Femur (tissue), 1 donor: ENCODE measurements at places on chromosomes 11 and 22.
A peak's percentile ranks its signal among the peaks of the same experiment; 100 is the strongest.

- no peak for DNase-seq
Observed at GRCh38 chr11:60482361-60482760, 10.2 kb upstream of the MS4A12 start.

GRCh38 chr11:10778217-10778970 is 27.3 kb downstream of the CTR9 start:
- DNase-seq, result no peak

DNA sequence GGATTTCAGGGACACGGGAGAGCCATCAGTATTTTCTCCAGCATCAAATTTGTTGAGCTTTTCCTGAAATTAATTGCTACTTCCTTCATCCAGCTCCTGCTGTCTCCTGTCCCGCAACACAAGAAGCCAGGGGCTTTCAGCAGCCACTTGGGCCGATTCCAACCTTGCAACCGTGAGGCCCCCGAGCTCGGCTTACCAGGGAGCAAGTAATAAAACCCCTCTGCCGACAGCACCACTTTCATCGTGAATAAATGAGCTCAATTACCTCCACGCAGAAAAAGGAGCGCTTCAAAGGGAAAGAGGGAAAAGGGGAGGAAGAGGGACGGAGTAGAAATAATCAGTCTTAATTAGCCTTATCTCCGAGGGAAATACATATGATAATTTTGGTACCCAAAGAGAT is 76.6 kb downstream of the CELSR1 start:
- no peak for DNase-seq

- DNase-seq, result no peak
Observed at GRCh38 chr22:39231197-39231950, 13.4 kb downstream of the PDGFB start.

DNA sequence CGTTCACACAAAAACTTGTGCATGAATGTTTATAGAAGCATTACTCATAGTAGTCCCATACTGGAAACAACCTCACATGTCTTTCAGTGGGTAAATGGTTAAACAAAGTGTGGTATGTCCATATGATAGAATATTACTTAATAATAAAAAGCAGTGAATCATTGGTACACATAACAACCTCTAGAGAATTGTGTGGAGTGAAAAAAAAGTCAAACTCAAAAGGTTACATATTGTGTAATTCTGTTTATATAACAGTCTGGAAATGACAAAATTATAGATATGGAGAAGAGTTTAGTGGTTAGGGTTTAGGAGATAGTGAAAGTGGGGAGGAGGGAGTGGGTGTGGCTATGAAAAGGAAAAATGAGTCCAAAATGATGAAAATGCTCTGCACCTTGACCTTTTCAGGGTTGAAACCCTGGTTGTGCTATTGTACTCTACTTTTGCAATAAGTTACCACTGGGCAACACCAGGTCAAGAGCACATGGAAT is 243.4 kb upstream of the DDI1 start:
- no peak for DNase-seq

- peak; percentile 89 for DNase-seq
Observed at GRCh38 chr11:107018902-107019493, 722 bp upstream of the GUCY1A2 start.

GRCh38 chr11:93510196-93510873 is 32.9 kb downstream of the SMCO4 start:
- no peak for DNase-seq

DNA sequence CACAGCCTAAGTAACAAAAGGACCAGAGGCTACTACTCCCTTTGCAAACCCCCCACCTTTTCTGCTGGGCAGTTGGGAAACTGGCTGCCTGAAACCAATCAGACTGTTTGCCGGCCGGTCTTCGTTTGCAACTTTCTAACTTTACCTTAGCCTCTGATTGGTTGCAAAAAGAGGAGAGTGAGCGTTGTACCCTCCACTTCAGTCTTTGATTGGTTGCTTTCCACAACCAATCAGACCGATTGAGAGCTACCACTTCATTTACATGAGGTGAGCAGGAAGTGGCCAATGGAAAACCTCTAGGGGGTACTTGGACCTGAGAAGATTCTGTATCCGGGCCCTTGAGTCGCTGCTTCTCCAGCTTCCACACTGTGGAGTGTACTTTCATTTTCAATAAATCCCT is 18.8 kb upstream of the CLNS1A start:
- no peak for DNase-seq

DNA sequence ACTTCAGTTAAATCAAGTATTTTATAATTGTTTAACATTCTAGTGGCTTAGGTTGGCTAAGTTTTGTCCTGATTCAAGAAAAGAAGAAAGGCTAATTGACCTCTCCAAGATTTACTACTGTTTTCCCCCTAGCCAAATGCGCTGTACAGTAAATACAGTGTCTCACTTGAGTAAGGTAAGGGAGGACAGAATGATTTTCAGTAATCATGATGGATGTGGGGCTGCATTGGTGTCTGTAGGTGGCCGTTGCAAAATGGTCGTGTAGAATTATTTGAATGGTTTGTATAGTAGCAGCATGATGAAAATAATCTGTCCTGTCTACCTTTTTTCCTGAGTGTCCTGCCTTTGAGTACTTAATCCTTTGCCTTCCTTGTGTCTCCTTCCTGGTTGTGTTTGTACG is 4.6 kb downstream of the CECR2 start:
- DNase-seq, result no peak

- DNase-seq, result peak; percentile 13
Observed at GRCh38 chr22:46033256-46034200, 56.6 kb upstream of the WNT7B start.

- DNase-seq, result no peak
Observed at GRCh38 chr11:132969892-132970291, 562.4 kb downstream of the OPCML start.

- no peak for DNase-seq
Observed at GRCh38 chr11:36313750-36314433, 17.8 kb downstream of the PRR5L start.

- peak; percentile 74 for DNase-seq
Observed at GRCh38 chr22:27100789-27101188, 443.4 kb downstream of the MIAT start.

DNA sequence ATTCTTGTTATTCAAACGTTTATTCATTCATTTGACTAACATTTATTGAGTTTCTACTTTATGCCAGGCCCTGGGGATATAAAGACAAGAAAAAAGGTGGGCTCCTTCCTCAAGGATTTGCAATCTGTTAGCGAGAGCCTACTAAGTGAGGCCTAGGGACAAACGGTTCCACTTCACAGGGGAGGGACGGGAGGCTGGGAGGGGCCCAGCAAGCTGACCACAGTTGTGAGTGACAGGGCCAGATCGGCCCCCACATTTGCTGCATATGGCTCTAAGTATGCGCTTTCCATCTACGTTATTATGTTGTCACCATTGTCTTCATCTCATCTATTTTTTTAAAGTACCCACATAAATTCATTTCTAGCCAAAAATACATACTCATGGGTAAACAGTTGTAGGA is 271.1 kb downstream of the BUD13 start:
- no peak for DNase-seq

GRCh38 chr11:2574043-2574552 is 125.7 kb downstream of the KCNQ1OT1 start:
- no peak for DNase-seq

DNA sequence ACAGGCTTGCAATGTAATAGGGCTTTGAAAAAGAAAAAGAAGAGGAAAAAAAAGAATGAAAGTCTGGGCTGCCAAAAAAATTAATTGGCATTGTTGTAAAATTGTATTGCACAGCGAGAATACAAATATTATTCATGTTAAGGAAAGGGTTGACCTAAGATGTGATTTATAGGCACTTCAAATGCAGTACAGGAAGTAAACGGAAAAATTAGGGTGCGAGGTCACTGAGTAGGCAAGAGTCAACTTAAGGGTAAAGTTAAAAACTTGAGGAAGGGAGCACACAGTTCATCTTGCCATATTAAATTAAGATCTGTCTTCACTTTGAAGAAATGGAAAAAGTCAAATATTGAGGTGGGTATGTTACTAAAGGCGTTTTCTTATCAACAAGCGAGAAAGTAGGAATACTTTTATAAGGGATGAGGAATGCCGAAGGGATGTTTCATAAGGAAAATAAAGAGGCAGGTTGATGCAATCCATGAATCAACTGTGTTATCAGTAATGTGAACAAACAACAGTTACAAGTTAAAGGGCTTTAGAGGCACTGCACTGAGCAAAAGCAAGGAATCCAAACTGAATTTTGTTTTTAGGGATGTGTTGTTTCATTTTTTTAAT is 123.0 kb downstream of the WT1 start:
- DNase-seq, result no peak

DNA sequence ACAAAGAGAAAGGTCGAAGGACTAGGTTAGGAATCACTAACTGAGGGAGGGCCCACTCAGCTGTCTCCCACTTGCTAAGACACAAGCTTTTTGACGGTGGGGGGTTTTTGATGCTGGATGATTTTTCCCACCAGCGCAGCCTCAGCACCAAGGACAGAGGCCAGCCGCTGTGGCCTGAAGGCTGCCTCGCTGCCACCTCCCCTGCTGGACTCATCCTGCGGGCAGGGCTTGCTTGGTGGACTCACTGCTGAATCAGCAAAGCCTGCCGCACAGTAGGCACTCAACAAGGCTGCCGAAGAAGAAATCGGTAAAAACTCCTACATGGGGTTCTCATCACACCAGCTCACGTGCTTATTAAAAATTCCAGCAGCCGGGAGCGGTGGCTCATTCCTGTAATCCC is 2.6 kb downstream of the ALG12 start:
- DNase-seq, result no peak

DNA sequence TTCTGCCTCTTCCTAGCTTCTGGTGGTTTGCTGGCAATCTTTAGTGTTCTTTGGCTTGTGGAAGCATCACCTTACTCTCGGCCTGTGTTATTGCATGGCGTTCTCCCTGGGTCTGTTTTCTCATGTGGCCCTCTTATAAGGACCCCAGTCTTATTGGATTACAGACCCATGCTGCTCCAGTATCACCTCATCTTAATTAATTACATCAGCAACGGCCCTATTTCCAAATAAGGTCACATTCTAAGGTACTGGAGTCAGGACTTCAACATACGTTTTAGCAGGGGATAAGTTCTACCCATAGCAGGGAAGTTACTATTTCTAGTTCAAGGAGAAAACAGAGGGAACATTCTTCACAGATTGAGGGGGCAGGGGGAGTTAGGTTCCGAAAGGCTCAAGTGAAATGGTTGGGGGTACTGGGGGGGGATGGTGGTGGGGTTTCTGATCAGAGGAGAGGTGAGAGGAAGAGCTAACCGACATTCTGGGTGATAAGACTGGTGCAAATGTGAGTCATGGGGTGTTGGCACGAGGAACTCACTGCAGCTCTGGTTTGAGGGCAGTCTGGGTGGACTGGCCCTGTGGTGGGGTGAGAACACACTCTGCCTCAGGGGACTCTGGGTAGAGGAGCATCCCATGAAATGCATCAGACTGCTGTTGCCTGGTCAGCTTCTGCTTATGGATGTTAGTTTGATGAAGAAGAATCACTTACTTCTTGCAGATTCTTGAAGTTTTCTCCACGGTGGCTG is 51.5 kb upstream of the ZBED5 start:
- no peak for DNase-seq

GRCh38 chr11:73715541-73715940 is 45.3 kb downstream of the RAB6A start:
- no peak for DNase-seq

- DNase-seq, result peak; percentile 85
Observed at GRCh38 chr22:39013942-39014722, at the start of gene APOBEC3C. TSS of gene APOBEC3C (plus strand) at chr22:39014257. CDS start at chr22:39014363, 106 bp downstream.

- no peak for DNase-seq
Observed at GRCh38 chr22:32583074-32583682, 108.6 kb downstream of the FBXO7 start.

- no peak for DNase-seq
Observed at GRCh38 chr11:94653561-94653960, 86.4 kb downstream of the PIWIL4 start.

DNA sequence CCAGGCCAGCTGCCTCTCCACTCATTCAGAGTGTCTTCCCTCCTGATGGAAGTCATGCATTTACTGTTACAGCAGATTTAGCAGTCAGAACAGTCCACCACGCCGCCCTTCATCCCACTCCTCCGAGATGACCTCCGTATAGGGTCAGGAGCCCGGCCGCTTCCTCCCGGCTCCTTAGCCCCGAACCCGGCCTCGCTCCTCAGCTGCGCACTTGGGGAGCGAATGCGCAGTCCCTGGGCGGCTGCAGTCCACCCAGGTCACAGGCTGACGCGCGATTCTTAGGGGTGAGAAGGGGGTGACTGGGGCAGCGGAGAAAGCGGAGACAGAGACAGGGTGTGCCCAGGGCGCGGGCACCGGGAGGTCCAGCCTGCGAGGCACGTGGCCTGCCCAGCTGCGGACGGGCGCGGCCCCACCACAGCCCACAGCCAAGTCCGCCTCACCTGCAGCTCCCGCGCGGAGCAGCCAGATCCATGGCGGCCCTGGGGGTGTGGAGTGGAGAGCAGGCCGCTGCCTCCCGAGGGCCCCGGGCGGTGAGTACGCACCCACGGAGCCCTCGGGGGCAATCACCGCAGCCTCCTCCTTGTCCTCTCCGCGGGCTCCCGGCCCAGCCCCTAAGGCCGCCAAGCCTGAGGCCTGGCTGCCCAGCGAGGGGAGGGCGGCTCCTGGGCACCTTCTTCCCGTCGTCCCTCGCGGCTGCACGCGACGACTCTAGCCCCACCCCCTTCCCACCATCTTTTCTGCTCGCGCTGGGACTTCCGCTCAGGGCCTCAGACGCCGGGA is 286.6 kb downstream of the BRD1 start:
- DNase-seq, result no peak

DNA sequence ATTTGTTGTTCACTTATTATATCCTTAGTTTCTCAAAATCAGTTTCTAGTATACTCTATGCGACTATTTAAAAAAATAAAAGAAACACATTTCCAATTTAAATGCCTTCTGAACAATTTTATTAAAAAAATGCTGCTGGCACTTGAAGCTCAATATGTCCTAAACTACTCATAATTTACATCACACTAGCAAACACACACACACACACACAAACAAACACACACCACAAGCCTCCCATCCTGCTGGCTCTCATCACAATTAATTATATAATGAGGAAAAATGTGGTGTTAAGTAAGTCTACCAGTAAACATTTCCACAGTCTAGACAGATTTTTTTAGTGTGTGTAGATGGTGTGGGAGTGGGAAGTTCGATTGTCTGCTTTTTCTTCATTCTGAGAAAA is 350.3 kb downstream of the AASDHPPT start:
- no peak for DNase-seq

GRCh38 chr22:37254209-37254866 is 10.3 kb upstream of the RAC2 start:
- no peak for DNase-seq

- DNase-seq, result no peak
Observed at GRCh38 chr22:28810821-28811491, 10.6 kb upstream of the XBP1 start.

DNA sequence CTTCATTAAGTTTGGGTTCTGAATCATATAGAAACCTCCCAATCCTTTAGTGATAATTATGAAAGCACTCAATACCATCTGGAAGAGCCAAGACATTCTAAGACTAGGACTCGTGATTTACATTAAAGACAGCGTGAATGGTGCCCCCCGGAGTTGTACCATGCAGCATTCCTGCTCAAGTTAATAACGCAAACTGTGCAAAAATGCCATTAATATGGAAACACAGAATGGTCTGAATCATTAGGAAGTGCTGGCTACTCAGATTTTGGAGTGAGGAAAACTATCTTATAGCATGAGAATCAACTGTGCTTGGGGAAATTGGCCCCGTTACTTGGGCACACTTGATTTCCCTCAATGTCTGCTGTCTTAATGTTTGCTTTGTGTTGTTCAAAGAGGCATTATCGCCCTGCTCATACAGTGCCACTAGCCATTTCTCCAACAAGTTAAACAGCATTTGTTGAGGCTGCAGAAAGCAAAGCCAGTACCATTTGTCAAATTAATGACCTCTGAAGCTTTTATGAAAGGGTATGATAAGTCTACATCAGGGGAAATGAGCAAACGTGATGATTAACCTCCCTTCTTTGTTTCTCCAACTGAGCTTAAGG is 18.5 kb upstream of the TPH1 start:
- no peak for DNase-seq

- no peak for DNase-seq
Observed at GRCh38 chr11:68454767-68455166, 5.8 kb upstream of the PPP6R3 start.
